ENCODE measurements at places on chromosomes 2 and 18.

DNA sequence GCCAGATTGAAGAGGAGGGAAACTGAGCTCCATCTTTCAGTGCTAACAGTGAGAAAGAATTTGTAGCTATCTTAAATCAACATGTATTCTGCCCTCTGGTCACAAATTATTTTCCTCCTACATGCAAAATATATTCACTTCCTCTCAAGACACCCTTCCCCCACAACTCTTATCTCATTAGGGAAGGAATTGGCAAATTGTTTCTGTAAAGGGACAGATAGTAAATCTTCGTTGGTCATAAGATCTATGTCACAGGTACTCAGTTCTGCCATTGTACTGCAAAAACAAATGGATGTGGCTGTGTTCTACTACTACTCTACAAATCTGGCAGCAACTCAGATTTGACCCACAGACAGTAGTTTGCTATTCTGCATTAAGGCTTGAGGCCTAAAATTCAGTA is 53.0 kb upstream of the CYP20A1 start:
- no peak for DNase-seq

- no peak for DNase-seq
Measured at GRCh38 chr2:159985656-159986055, 76.8 kb downstream of the PLA2R1 start.

- DNase-seq, result no peak
Measured at GRCh38 chr2:29322011-29322410, 206.8 kb downstream of the CLIP4 start.

- DNase-seq, result no peak
Measured at GRCh38 chr2:177187631-177188312, 24.8 kb upstream of the HNRNPA3 start.

DNA sequence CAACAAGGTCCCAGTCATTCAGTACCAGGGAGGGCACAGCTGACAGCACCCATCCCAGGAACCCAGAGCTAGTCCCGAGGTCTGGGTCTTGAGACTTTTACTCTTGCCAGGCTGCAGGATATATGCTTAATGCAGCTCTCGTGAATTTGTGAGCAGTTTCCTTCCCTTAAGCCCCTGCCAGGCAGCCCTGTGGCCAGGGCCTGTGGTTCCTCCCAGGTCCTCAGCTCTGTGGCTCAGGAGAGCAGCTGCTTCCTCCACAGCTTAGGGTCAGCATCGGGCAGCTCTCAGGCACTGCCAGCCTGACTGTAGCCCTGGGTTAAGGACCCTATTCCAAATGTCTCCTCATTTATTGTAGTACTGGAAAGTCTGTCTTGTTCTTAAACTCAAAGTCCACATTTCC is 1384.8 kb downstream of the RPIA start:
- DNase-seq, result no peak

- no peak for DNase-seq
Measured at GRCh38 chr18:22197668-22198067, 28.3 kb downstream of the GATA6 start.

DNA sequence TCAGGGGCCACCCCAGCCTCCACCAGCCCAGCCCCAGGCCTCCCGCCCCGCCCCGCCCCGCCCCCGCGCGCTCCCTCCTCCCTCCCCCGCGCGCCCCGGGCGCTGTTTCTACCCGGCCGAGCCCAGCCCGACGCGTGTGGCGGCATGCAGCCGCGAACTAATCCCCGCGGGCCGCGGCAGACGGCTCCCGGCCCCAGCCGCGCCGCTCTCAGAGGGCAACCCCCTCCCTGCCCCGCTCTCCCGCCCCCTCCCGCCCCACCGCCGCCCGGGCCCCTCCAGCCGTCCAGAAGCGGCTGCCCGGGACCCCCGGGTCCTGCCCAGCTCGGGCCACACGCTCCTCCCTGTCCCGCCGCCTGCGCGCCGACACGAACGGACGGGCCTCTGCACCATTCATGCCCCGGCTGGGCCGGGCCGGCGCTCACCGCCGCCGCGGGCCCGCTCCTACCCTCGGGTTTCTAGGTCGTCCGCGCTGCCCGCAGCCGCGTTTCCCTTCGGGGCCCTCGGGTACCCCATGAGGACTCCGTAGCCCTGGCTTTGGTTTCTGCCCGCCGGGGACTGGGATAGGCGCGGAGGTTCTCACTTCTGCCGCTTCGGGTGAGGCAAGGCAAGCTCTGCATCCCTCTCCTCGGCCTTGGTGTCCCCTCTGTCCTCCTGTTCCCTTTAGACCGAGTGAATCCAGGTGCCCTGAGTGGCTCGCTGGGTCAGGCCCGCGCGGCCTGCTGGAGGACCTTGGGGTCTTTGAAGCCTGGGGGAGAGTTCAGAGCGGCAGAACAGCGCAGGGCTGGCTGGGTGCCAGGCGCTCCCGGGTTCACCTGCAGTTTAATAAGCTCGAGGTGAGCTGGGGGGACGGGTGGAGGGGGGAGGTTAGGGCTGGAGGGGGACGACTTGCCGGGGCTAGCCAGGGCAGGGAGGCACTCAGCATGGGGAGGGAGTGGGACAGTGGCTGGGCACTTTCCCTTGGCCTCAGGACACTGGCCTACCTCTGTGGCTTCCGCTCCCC is 3.1 kb downstream of the WNT10A start:
- no peak for DNase-seq

DNA sequence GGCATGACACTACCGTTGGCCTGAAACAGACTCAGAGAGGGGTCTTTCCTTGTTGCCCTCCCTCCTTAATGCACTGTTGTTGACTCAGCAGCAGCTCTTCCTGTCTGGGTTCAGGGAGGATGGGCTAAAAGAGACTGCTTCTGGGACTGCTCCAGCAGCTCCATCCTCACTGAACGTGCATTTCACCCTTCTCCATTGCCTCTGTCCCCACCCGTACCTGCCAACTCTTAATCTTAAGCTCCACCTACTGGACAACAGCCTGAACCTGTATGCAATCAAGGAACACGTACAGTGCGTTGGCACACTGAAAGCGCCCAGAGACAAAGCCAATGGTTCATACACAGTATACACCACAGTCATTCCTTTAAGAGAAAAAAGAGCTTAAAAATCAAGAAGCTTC is 230.8 kb upstream of the RAB6C start:
- peak; percentile 3 for DNase-seq

DNA sequence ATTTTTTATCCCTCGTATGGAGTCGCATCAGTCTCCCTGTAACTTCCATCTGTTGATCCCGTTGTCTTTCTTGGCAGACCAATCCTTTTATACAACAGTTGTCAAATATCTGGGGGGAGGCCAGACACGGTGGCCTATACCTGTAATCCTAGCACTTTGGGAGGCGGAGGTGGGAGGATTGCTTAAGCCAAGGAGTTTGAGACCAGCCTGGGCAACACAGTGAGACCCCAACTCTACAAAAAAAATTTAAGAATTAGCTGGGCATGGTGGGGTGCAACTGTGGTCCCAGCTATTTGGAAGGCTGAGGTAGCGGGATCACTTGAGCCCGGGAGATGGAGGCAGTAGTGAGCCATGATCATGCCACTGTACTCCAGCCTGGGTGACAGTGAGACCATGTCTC is 2.0 kb downstream of the XRCC5 start:
- no peak for DNase-seq

- DNase-seq, result no peak
Measured at GRCh38 chr18:79573921-79574491, 105.6 kb upstream of the CTDP1 start.

GRCh38 chr2:177808984-177809809 is 263.4 kb downstream of the PDE11A start:
- no peak for DNase-seq

DNA sequence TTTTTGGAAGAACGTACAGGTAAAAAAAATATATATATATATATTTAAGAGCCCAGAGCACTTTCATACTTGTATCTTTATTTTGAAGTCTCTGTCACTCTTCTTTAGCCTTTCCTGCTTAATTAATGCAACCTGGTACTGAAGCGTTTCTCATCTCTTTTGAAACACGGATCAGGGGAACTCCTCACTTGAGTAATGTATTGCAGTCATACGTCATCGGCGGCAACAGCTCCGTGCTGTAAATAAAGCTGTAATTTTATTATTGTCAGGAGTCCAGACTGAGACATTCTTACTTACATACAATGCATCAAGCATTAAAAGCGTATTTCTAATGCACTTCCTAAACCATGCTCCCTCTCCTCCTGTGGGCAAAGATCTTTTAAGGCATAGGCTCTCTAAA is 514.7 kb downstream of the SOX11 start:
- DNase-seq, result no peak

DNA sequence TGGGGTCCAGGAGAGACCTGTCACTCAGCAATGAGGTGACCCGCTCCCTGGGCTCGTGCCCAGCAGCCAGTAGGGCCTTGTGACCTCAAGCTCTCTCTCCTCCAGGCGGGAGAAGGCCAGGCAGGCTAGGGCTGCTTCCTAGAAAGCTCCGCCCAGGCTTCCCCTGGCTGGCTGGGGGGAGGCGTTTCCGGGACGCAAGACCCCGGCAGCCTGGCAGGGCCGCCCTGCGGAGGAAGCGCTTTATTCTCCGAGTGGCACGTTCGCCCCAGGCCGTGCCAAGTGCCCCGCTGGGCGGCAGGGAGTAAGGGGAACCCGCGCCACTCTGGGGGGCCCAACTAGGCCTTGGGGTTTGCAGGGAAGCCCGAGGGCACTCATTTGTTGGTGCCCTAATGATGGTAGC is 21.2 kb upstream of the EPAS1 start:
- DNase-seq, result no peak

- DNase-seq, result no peak
Measured at GRCh38 chr2:195106681-195107380, 550.2 kb upstream of the SLC39A10 start.

GRCh38 chr2:144631636-144632035 is 111.7 kb upstream of the ZEB2 start:
- no peak for DNase-seq

- no peak for DNase-seq
Measured at GRCh38 chr2:208280234-208280633, 14.2 kb downstream of the PIKFYVE start.

GRCh38 chr2:39631256-39631655 is 34.5 kb upstream of the TMEM178A start:
- no peak for DNase-seq

DNA sequence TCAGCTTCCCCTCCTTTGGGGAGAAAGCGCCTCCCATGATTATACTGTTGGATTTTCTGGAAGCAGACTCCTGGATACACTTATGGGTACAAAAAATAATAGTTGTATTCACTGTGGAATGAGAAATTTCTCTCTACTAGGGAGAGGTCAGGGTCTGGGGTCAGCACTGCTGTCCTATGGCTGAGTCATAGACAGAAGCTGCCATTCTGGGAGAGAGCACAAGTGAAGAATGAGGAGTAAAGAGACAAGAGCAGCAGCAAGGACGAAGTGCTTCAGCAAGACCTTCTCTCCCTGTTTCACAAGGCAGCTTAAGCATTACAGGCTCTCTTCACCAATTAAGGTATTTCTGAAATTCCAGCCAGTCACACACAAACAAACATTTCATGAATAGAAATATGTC is 10.1 kb upstream of the UNC80 start:
- DNase-seq, result no peak

DNA sequence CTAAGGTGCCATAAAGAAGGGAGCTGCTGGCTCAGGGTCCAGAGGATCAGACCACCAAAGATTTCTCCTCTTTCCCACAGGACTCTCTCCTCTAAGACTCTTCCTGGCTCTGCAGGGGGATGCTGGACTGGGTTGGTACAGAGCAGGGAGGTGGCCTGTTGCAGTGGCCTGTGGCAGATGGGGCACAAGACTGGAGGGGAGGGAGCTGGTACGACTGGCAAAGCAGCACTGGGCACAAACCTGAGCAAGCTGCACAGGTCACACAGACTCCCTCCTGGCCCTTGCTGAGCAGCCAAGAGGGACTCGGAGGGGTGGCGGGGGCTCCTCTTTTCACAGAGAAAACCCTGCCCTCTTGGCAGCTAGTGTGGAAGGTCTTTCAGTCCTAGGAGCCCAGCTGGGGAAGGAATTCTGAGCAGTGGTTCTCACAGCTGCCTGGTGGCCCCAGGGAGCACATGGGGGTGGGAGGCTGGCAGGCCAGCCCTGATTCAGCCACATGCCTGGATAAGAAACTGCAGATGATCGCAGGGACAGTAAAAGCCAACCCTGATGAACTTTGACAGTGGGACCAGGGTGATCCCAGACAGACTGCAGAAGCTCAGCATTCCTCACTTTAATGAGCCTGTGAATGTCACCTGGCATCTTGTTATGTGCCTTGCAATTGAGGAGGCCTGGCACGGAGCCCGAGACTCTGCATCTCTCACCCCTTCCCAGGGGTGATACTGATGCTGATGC is 32.5 kb upstream of the ACAA2 start:
- DNase-seq, result no peak

DNA sequence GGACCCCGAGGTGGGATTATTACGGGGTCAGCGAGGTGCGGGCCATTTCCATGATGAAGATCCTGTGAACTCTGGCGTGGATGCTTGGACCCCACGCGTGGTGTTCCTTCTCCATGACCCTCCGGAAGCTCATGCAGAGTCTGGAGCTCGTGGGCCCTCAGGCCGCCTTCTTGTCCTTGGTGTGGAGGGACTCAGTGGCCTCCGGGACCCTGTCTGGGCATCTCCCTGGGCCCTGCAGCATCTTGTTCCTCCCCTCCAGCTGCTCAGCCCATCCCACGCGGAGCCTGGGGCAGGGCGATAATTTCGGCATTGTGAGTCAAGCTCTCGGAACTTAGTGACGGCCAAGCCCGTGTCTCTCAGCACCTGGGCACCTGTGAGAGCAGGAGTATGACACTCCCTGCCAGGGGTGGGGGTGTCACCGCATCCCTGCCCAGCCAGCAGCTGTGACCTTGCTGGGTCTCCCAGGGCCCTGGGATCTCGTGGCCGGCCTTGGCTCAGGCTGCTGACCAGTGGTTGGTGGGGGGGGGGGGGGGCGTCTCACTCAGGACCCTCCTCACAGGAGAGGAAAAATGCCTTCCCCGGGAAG is 24.6 kb downstream of the RTP5 start:
- no peak for DNase-seq

GRCh38 chr2:43273529-43273928 is 47.1 kb upstream of the ZFP36L2 start:
- no peak for DNase-seq

DNA sequence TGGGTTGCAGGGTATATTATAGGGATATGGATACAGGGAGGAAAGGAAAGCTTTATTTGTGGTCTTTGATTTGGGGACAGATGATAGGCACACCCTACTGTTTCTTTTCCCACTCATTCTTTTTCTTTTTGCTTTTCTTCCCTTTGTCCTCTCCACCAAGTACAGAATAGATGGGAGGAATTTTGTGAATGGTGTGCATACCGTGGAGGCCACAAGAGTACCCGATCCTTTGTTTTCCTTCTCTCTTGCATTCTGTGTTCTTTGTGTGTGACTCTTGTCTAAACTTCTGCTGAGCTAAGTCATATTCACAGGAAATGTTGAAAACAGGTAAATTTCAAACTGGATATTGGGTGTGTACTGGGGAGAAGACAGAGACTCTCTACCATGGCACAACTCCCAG is 321.4 kb upstream of the SLC8A1 start:
- DNase-seq, result no peak

- no peak for DNase-seq
Measured at GRCh38 chr2:27085673-27086089, 891 bp upstream of the KHK start.

- DNase-seq, result no peak
Measured at GRCh38 chr2:99395589-99396130, 58.5 kb downstream of the EIF5B start.

DNA sequence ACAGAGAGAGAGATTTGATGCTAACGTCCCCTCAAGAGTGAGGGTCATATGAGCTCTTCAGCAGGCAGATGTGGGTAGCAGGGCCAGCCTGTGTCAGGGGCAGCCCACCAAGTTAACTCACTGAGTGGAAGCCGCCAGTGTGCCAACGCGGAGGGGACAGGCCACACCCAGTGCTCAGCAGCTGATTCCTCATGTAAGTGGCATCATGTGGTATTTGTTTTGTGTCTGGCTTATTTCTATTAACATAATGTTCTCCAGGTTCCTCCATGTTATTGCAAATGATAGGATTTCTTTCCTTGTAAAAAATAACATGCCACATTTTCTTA is 4.0 kb downstream of the IMP4 start:
- DNase-seq, result no peak
